ENCODE measurements at places on chromosomes 3 and 15.

- DNase-seq: no peak
These were observed 91.7 kb upstream of the MBNL1 start for GRCh38 chr3:152176998-152177397.

GRCh38 chr15:85475711-85476110 is 95.3 kb downstream of the AKAP13 start:
- DNase-seq: no peak

DNA sequence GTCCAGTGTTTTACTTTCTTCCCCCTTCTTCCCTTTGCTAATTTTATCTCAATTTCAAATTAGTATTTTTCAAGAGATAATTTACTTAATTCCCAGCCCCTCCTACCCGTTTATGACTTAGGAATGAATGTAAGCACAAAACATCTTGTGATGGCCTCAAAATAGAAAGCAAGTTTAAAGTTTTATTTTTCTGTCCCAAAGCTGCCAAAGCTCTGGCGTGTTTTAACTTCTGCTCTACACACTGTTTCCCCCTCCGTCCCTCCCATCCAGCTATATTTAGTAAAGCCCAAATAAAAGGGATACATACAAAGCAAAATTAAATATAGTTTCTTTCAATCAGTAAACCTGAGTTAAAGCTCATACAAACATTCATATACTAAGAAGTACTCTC is 59.9 kb downstream of the IGF2BP2 start:
- no peak for DNase-seq

- no peak for DNase-seq
These were observed 399.1 kb upstream of the TBL1XR1 start for GRCh38 chr3:177596248-177596815.

DNA sequence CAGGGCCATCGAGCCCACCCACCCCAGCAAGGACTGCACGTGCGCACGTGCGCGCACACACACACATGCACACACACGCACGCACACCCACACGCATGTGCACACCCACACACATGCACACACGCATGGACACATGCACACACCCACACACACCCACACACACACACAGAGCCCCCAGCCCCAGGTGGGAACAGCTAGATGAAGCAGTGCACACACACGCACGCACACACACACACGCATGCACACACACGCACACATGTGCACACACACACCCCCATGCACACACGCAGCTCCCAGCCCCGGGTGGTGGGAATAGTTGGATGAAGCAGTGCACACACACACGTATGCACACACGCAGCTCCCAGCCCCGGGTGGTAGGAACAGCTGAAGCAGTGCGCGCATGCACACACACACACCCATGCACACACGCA is 158.6 kb downstream of the XXYLT1 start:
- DNase-seq: no peak

- DNase-seq: no peak
These were observed 292 bp downstream of the USP4 start for GRCh38 chr3:49339581-49339940.

DNA sequence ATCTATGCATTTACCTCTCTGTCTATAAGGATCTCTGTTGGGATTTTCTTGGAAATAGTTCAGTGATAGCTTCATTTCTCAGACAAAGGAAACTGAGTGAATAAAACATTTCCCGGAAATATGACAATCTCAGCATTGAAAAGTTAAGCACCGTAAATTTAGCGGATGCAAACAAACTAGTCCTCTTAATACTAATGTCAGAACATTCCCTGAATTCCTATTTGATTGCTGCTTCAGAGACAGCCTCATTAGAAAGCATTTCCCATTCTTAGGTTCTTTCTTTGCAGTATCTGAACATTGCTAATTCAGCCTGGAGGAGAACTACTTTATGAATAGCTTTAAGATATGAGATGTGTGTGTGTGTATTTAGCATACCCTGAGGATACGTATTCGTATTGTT is 101.3 kb downstream of the NR2F2 start:
- no peak for DNase-seq

DNA sequence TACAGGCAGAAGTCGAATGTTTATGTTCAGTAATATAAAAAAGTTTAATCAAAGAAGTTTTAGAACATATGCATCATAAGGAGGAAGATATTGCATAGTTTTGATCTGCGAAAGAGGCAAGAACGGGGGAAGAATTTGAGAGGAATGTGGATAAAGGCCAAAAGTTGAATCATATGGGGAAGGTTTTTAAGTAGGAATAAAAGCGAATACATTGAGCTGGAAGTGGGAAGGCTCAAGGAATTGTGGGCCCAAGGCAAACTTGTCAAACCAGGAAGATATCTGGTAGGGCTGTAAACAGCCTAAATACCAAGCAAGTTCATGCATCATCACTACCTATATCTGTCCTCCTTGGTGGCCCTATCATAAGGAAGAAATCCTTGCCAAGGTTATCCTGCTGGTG is 186.9 kb downstream of the MAGI1 start:
- no peak for DNase-seq

- DNase-seq: no peak
These were observed 366.4 kb upstream of the RASGRP1 start for GRCh38 chr15:38930851-38931572.

- no peak for DNase-seq
These were observed 133.8 kb downstream of the EPHB1 start for GRCh38 chr3:134928819-134929218.

- DNase-seq: no peak
These were observed 16.3 kb downstream of the ITIH3 start for GRCh38 chr3:52810923-52811322.

DNA sequence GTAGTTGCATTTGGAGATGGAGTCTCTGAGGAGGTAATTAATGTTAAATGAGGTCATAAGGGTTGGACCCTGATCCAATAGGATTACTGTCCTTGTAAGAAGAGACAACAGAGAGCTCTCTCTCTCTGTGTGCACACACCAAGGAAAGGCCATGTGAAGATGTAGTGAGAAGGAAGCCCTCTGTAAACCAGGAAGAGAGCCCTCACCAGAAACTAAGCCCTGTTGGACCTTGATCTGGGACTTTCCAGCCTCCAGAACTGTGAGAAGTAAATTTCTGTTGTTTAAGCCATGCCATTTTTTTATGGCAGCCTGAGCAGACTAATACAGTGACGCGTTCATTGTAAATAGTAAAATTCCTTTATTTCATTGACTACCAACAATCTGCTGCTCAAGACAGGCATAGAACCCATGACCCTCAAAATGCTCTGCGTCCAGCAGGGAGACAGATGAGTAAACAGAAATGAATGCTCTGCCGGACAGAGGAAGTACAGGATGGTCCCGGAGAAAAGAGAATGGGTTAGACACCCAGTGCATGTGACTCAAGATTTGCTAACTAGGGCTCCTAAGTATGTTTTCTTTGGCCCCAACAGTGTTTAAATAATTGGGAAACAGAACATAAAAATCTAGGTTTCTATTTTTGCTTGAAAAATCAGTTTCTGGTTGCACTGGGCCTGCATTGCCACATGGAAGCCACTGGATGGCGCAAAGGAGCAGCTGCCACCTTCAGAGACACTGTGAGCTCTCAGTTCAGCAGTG is 37.9 kb upstream of the TNFAIP8L3 start:
- DNase-seq: no peak

DNA sequence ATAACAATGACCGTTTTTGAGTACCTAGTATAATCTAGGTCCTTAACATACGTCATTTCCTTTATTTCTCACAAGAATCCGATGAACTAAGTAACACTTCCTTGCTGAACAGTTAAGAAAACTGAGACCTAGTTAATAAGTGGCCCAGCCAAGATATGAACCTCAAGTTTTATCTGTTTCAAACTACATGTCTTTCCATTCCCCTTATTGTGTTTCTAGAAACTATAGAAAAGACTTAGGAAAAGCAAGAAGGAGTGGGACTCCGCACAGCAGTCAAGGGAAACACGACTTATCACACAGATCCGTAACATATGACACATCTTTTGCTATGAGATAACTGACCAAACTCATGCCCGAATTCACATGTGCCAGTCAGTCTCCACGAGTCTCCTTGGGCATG is 221.2 kb upstream of the ADAMTS9 start:
- no peak for DNase-seq

DNA sequence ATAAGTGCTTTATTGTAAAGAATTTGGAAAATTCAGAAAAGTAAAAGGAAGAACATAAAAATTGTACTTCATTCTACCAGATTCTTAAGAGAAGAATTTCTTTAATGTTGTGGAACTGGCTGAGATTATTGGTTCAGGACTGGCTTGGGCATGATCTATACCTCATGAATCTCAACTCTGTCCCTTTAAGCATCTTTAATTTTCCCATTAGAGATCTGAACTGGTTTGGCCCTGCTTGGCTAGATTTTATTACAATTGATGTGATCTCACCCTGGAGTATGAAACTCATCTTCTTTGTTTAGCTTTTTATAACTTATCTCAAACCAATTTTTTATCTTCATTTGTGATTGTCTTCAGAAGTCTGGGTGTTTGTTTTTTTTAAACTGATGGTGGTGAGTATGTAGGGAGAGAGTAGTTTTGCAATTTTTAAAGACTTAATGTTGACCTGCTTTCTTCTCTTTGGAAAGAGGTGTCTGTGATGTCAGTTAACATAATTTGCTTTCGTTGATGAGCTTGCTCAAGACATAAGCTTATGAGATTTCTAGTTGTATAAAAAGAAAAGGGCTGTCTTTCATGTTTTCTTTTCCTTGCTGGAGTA is 61.9 kb downstream of the ZNF609 start:
- DNase-seq: no peak

DNA sequence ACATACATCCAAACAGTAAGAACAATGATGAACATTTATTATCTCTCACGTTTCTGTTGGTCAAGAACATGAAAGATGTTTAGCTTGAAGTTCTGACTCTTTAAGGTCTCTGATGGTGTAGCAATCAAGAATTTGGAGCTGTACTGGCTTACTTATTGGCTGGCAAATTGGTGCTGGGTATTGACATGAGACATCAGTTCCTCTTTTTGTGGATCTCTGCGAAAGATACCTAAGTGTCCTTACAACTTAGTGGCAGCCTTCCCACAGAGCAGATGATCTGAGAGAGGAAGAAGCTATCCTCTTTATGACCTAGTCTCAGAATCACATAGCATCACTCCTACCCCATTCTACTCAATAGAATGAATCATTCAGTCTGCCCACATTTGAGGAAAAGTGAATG is 309.8 kb upstream of the DCBLD2 start:
- DNase-seq: no peak

- DNase-seq: no peak
These were observed 68.1 kb upstream of the NMNAT3 start for GRCh38 chr3:139745831-139746230.

- no peak for DNase-seq
These were observed 59.7 kb downstream of the CCDC33 start for GRCh38 chr15:74295800-74296199.

DNA sequence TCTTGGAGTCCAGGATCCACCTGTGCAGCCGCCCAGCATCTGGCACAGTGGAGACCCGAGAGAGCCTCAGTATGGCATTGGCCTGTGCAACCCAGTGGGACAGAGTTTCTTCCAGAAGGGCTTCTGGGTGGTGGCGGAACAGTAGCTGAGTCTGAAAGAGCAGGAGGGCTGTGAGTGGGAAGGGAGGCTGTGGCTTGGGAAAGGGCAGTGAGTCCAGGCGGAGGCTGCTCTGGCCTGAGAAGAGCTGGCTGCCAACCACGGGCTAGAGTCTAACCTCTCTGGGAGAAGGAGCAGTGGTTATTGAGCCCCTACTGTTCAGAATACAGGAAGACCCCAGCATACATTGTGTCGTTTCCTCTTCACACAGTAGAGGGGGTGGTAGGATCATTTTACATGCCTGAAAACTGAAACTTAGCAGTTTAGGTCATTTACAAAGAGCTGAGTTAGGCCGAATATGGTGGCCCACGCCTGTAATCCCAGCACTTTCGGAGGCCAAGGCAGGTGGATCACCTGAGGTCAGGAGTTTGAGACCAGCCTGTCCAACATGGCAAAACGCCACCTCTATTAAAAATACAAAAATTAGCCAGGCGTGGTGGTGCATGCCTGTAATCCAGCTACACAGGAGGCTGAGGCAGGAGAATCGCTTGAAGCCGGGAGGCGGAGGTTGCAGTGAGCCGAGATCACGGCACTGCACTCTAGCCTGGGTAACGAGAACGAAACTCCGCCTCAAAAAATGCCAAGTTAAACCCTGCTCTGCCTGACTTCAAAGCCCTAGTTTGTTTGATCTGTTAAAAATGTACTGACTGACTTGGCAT is 3.2 kb downstream of the AEN start:
- DNase-seq: no peak

DNA sequence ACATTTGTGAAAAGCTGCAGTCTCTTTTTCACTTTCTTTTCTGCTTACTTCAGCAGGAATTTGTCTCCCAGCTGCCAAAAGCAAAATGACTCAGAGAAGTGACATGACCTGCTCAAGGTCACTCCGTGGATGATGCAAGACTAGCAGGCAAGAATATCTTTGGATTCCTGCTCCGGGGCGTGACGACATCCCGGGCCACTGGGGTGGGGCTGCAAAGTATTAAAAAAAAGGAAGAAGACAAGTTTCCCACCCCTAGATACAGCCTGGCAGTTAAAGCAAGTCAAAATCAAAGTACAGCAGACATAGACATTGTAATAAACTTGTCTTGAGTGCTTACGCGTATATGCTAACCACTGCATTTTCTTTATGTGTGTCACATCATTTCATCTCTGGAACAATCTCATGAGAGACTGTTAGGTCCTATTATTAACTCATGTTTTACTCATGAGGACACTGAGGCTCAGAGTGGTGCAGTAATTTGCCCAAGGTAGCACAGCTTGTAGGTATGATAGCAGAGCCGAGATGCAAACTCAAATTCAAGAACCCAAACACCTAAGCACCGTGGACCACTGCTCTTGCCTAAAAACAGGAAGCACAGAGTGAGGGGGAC is 485.2 kb upstream of the PROK2 start:
- DNase-seq: peak; percentile 85

DNA sequence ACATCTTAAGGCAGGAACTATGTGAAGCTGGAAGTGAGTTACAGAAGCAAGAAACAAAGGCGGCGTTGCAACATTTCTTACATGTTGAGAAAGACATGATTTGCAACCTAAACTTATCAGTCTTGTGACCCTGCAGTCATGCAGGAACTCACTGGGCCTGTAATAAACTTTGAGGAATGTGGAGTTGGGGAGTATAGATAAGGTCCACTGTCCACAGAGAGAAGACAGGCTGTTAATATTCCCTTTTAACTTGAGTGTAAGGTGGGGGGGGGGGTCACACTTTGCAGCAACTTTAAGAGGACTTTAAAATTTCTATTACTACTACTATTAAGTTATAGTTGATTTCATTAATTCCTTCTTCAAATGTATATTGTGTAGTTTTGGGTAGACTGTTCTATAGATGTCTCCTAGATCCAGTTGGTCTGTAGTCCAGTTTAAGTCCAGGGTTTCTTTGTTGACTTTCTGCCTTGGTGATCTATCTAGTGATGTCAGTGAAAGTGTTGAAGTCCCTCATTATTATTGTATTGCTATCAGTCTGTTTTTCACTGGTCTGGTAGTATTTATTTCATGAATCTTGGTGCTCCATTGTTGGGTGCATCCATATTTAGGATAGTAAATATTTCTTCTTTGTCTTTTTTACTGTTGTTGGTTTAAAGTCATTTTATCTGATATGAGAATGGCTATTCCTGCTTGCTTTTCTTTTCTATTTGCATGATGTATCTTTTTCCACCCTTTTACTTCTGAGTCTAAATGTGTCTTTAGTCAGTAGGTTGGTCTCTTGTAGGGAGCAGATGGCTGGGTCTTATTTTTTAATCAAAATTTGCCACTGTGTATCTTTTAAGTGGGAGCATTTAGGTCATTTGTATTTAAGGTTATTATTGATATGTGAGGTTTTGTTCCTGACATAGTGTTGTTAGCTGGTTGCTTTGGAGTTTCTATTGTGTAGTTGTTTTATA is 15.6 kb upstream of the FAM98B start:
- DNase-seq: no peak

- no peak for DNase-seq
These were observed 13.8 kb upstream of the ZNF662 start for GRCh38 chr3:42892169-42892568.

All from omental fat pad (tissue), 4 donors.